ENCODE measurements at places on chromosomes 2 and 18.
A peak's percentile ranks its signal among the peaks of the same experiment; 100 is the strongest.

GRCh38 chr2:100437751-100438150 lies 20.3 kb upstream of the CHST10 start:
- DNase-seq, result no peak

DNA sequence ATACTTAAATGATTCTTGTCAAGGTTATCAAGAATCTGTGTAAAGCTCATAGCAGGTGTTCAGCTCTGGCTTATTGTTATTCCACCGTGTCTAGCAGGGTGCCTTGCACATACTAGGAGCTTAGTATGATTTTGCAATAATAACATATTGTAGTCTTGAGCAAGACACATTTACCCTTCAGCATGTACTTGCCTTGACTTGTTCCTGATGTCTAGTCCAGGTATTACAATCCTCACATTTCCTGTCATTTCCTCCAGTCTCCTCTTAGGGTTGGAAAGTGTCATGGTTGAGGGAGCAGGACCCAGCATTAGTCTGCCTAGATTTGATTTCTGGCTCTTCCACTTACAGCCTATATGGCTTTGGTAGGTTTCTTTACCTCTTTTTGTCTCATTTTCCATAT lies 246.1 kb downstream of the RAD51AP2 start:
- DNase-seq, result no peak

- no peak for DNase-seq
Observed at GRCh38 chr2:128439791-128440665, 121.4 kb upstream of the HS6ST1 start.

DNA sequence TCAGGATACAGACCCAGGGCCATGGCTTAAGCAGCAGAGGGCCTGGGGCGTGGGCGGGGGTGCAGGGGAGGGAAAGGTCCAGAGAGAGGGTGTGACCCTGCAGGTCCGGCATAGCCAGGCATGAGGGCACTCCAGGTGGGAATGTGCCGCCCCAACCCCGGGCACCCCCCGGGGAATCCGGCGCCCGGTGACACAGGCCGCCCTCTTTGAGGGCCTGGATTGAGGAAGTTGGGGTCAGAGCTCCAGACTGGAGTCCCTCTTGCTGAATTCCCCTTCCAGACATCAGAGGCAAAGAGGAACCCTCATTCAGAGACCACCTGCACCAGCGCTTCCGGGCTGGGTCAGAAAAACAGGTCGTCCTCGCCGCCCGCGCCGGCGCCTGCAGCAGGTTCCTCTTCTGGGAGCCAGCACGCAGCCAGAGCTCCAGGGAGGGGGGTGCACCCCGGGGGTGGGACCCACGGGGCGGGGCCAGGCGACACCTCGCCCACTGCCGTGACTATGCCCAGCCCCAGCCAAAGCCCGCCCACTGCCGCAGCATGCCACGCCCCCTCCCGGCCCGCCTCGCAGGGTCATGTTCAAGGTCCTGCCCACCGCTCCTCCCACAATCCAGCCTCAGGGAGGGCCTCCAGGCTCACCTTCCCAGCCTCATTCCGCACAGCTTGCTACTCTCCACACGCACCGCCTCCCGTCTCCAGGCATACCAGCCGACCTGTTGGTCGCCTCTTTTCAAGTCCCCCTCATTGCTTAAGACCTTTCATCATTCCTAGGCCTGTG lies 98.3 kb upstream of the ID2 start:
- peak; percentile 76 for DNase-seq

DNA sequence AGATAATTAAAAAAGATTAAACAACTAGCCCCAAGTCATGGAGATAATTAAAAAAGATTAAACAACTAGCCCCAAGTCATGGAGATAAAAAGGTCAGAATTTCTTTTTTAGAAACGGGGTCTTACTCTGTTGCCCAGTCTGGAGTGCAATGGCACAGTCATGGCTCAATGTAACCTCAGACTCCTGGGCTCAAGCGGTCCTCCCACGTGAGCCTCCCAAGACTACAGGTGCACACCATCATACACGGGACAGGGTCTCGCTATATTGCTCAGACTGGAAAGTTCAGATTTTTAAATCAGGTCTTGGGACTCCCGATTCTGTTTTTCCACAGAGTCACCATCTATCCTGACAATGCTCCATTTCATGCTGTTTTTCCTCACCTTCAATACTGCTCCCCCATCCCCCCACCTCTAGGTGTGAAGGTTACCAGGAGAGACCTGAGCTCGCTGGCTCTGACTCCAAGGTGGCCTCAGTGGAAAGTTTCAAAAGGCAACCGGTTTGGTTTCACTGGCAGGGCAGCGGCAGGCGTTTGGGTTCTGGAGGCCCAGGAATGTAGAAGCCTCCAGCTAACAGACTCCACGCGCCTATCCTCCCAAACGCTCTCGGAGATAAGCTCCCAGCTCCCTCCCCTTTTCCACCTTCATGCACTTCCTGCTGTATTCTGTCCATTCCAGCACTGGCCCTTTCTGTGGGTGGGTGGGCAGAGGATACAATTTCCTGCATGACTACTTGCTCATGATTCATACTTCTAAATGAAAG lies 2.9 kb upstream of the SEMA4C start:
- DNase-seq, result no peak

- no peak for DNase-seq
Observed at GRCh38 chr2:74249406-74250122, 51.1 kb downstream of the MTHFD2 start.

DNA sequence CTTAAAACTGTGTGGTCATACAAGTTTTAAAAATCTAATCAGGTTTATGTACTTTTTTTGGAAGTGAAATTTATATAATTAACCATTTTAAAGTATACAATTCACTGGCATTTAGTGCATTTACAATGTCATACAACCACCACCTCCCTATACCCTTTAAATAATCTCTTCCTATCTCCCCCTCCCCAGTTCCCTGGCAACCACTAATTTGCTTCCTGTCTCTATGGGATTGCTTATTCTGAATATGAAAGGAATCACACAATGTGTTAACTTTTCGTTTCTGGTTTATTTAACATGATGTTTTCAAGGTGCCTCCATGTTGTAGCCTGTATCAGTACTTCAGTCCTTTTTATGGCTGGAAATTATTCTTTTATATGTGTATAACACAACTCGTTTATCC lies 19.4 kb downstream of the CHMP3 start:
- no peak for DNase-seq

- DNase-seq, result no peak
Observed at GRCh38 chr18:11729556-11729955, 40.5 kb downstream of the GNAL start.

- no peak for DNase-seq
Observed at GRCh38 chr2:204022550-204022949, 86.0 kb downstream of the ICOS start.

Measured in NCI-H1417 treated with DMSO at 0.1 percent for 48 hours (cell line).